ENCODE measurements at places on chromosomes 1 and 21.

DNA sequence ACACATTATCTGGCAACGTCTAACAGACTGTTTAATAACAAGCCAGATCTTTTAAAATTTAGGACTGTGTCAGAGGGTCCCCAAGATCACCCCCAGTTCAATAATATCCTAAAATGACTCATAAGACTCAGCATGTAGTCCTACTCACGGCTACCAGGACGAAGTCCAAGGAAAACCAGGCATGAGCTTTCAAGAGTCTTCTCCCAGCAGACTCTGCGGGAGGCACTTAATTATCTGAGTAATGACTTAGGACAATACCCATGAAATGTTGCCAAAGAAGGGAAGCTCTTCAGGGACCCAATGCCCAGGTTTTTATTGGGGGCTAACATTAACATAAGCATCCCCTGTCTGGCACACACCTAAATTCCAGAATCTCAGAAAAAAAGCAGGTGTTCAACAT, 7.0 kb downstream of the HFM1 start:
- no peak for DNase-seq

DNA sequence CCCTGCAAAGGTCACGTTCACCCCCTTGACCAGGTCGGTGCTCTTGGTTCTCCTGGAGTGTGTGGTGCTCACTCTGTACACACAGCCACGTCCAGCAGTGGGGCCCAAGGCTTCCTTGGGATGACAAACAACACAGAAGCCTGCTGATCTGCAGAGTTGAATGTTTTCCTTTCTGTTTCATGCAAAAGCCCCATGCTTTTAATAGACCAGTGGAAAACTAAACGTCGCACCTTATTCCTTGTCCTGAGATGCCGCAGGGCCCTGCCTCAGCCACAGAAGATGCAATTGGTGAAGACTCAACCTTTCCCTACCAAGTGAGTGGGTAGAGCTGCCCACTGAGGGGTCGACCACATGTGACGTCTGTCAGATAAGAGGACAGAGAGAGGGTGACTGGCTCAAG, 5.8 kb upstream of the PDPN start:
- DNase-seq = no peak

GRCh38 chr21:37710546-37711285, 205.5 kb downstream of the KCNJ6 start:
- no peak for DNase-seq

DNA sequence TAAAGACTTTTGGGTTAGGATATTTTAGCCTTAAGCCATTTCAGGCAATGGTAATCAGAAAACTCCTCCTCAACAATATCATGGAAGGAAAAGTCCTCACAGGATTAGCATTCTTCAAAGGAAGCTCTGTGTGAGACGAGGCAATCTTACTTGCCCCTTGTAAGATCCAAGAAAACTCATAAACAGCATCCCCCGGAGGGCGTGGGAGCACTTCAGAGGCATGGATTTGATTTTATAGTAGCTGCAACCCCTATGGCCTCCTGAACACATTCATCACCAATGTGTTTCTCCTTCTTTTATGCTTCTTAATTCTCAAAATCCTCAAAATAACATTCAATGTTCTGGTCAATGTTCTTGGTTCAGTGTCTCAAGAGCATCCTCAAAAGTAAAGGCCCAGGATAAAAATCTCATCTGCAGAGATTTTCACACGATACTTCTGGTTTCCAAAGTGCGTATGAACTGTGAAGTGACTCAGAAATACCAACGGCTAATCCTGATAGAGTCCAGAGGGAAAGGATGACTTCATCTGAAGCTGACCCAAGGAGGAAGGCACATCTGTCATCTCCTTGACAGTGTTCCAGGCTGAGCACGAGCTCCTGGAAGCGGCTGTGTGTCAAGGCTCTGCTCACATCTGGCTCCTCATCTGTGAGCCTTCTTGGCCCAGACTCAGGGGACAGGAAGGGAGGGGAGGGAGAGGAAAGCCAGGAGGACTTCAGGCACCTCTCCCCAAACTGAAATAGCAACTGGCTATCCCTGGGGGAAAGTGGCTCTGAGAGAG, 49.3 kb upstream of the PSEN2 start:
- DNase-seq = peak; percentile 83

GRCh38 chr21:38556390-38556789, 58.1 kb upstream of the ERG start:
- no peak for DNase-seq

DNA sequence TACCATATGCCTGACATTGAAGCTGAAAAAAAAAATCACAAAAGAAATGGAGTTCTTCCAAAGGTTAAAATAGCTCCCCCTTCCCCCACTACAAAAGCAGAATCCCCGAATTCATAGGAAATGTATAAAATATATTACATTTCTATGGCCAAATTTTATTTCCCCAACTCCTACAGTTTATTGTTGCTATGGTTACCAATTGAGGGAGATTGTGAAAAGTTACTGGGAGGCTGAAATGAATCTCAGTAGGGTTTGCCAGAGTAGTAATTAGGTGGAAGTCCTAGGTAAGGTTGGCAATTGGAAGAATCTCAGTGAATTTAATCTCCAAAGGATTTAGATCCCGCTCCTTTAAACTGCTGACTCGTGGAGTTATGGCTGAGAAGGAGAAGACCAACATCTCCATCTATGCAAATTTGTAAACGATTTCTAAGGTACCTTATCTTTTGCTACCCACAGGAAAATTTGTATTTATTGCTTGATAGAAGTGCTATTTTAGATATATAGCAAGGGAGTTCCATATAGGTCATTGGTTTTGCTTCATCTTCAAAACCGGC, 282.1 kb downstream of the BACH1 start:
- DNase-seq = no peak

- DNase-seq = peak; percentile 72
Measured at GRCh38 chr1:18100491-18101063, 7.0 kb upstream of the IGSF21 start.

DNA sequence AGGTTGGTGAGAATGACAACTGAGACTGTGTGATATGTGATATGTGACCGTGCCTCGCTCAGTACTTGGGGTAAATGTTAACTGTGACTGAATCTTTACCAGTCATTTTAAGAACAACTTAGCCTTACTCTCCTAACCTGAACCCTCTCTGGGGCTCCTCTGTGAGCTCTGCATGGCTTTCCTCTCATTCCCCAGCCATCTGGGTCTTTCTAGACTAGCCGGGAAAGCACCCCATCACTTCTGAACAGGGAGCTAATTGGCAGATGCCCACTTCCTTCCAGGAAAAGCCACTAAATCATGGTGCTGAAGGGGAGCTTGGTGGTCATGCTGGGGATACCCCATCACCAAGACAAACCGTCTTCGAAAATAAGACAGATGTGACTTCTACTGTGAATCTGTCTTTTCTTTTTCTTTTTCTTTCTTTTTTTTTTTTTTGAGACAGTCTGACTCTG, 16.5 kb upstream of the FOXO6 start:
- DNase-seq = no peak

- DNase-seq = no peak
Measured at GRCh38 chr1:50665413-50665812, 242.2 kb upstream of the DMRTA2 start.

DNA sequence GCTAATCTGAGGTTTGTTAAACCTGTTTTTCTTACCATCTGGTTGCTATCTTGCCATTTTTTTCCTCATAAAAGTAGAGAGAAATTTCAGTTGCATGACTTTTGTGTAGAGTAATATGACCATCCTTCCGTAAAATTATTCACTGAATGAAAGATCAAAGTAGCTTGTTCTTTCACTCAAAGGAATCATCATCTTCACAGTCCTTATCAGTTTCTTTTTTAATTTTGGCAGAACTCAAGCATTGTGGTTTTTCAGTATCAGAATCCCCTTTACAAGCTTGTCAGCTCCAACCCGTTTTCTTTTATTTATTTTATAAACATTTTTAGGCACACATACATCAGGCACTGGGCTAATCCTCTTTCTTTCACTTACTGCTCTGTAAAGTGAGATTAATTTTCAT, 91.7 kb downstream of the UBE2U start:
- no peak for DNase-seq

DNA sequence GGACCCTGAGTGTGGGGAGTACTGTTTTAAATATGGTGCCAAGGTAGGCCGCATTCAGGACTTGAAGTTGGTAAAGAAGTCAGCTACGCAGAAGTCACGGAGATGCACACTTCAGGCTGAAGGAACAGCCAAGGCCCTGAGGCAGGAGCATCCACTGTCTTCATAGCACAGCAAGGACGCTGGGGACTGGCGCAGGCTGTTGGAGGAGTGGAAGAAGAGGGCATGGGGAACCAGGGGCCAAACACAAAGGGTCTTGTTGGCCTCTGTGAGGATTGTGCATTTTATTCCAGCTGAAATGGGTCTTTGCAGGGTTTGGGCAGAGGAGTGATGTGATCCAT, 16.6 kb downstream of the DNAJC16 start:
- no peak for DNase-seq

DNA sequence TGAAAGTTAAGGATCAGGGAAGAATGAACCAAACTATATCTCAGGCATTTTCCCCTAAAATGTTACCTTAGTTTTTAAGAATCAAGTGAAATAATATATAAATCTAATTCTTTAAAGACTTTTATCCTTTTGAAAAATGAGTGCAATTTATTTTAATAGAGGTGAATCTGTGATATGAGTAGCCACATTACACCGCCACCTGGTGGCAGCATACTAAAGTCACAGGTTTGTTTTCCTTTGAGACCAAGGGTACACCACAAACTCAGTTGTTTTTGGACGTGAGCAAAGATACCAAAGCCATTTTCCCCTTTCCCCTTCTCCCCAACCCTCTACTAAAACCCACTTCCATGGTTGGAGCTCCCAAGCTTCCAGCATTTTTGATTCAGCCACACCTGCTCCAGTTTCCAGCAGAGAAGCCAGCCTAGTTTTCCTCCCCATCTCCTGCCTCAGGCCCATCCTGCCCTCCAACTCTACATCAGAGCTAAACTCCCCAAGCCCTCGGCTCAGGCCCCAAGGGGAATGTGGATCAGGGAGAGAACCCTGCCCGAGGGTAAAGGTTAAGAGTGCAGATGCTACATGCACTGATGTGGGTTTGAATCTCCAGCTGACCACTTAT, 22.9 kb upstream of the LDLRAP1 start:
- peak; percentile 55 for DNase-seq

GRCh38 chr1:172608098-172608601, 50.8 kb upstream of the FASLG start:
- DNase-seq = no peak

DNA sequence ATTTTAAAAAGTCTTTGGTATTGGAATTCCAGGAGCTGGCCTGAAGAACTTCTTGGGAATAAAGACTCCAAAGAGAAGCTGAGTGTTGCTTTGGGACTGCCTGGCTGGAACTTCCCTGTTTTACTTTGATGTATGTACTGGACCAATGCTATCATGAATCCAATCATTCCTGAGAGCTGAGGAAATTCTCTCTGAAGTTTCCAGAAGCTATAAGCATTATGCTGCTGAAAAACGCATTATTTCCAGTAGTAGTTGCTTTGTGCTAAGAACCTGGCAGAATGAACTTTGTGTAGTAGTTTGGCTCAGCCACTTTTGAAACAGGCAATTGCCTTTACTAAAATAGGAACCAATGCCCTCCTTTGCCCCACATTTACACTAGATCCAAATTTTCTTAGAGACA, 260.7 kb downstream of the HLX start:
- no peak for DNase-seq

DNA sequence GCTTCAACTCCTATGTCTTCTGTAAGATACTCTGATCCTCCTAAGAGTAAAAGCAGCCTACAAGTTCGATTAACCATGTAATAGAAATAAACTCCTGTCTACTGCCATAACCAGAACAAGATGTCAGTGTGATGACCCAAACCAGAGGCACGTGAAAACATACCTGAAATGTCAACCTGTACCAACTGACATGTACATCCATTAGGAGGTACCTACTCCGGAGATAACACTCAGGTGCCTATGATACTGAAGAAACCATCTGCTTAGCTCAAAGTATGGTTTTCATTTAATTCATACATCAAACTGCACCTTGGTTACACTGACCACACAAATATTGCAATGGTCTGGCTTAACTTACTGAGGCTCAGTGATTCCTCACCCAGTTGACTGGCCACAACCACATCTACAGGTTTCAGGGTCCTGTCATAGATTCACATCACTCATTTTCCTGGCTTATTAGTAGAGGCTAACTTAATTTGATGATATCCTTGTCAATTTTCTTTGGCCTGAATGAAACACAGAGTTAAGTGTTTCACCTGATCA, 4.4 kb downstream of the ITPKB start:
- no peak for DNase-seq

DNA sequence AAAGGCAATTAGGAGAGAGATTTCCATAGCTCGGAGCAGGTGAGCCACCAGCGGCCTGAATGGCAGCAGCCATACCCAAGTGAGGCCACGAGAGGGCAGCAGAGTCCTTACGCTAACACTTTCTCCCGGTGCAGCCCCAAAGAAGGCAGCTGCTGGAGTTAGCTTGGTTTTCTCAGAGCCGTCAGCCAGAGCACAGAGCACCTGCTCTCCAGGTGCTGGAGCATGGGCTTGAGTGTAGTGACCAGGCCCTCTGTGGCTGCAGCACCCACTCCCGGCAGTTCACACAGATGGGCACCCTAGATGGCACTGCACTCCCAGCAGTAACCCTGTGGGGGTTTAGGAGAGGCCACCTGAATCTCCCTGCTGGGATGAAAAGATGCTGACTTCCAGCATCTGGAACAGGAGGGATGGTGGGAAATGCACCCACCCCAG, 45.8 kb downstream of the TMCC2 start:
- peak; percentile 91 for DNase-seq

- DNase-seq = peak; percentile 98
Measured at GRCh38 chr1:201713086-201713810, 115.7 kb upstream of the IPO9 start.

DNA sequence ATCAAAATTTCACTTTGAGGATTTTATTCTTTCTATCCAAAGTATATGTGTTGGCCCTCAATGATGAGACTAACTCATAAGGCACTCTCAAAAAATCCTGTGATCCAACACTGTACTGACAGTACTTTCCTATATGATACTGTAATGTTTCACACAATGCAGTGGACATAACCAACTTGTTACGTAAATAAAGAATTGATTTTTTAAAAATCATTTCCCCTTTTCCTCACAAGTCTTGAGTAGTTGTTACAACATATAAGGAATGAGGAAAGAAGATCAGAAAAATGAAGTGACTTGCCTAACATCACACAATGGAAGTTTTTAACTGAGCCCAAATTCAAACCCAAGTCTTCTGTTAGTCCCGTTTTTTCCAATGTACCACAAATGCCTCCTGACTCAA, 17.2 kb downstream of the PTP4A2 start:
- no peak for DNase-seq

DNA sequence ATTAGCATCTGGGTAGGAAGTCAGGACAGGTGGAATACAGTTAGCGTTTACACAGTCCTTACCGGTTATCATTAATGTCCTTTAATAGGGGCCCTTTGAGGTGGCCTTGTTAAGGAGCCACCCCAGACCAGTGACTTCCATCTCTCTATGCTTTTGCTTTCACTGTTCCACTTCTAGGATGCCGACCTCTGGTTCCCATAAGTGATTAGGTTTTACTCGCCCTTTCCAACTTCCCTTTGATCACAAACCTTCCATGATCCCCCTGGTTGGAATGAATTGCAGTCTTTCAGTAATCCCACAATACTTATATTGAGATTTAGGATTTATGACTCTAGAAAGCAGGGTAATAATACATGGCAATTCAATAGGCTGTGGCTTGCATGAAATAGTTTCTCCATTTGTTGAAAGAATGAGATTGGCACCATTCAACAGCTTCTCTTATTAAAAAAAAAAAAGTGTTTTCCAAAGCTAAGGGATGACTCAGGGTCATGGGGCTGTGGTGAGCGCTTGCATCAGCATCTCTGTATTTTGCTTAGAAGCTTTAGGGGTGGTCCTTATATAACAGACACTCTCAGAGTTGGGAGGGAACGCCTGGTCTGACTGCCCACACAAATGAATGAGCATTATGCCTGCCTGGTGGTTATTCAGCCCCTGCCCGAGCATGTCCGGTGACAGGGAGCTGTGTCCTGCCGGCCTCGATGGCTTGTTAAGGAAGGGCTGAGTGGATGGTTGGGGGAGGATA, 110.5 kb downstream of the CNIH3 start:
- peak; percentile 69 for DNase-seq
